ENCODE measurements at places on chromosomes 1 and 21.

DNA sequence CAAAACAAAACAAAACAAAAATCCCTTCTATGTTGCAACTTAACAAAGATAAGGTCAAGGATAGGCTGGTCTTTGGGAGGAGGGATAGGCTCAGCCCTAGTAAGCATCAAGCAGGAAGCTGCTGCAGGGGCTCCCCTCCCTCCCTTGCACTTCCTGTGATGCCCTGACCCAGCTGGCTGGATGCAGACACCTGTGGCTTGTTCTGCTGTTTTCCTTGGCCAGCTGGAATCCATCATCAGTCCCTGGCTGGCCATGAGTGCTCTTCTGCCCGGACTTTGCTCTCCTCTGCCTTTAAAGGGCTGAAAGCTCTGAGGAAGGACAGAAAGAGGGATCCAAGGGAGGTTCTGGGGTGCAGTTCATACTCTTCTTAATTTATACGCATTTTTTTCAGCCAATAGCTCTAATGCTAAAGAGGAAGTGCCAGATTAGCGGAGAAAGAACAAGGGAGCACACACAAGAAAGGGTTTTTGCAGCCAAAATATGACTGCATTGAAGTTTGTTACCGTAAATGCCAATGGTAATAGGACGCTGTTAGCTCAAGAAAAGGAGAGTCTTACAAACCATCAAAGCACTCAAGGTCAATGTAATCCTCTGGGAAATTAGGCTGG, 19.9 kb upstream of the UBE2U start:
- DNase-seq = peak; percentile 42

- no peak for DNase-seq
These were observed 788 bp downstream of the ISG15 start for GRCh38 chr1:1013922-1014648.

GRCh38 chr1:32228771-32229170, 6.6 kb downstream of the EIF3I start:
- DNase-seq = no peak

DNA sequence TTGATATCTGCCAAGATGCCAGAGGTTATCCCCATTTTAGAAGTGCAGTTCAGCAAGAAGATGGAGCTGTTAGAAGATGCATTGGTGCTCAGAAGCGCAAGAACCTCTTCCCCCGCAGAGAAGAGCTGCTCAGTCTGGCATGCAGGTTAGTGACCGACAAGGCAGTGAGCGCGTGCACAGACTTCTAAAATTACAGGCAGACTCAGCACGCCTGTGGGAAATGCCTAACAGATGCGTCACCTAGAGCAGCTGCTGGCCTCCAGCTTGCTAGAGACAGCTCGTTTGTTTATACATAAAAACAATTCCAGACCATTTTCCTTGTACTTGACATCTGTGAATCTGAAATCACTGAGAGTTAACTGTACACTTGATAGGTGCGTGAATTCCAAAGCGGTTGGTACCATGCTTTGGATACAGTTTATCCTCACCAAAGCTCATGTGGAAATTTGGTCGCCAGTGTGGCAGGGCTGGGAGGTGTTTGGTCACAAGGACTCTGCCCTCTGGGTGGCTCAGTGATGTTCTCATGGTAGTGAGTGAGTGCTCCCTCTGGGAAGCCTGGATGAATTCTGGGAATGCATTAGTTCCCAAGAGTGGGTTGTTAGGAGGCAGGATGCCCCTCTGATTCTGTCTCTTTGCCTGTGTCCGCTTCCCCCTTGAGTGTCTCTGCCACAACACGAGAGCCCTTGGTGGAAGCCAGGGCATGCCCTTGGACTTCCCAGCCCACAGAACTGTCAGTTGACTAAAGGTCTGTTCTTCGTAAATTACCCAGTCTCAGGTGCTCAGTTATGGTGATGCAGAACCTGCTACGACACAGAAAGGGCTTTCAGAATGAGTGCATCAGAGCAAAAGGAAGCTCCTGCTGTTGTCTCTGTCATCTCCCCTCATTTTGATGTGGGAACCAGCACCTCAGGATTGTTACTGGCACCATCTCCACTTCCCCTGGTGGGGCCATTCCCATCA, 24.4 kb downstream of the SNAP47 start:
- DNase-seq = no peak

DNA sequence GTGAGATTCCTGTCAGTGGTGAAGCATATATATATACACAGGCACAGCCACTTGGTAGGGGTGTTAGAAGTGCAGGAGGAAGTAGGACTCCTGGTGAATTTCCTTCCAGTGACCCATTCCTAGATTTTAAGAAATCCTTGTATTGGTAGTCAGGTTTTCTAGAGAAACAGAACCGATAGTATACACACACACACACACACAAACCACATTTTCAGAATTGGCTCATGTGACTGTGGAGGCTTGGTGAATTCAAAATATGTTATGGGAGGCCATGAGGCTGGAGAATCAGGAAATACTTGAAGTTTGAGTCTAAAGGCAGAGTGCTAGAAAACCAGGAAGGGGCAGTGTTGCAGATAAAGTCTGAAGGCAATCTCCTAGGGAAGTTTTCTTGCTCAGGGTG, 114.2 kb downstream of the FCRL5 start:
- no peak for DNase-seq

GRCh38 chr1:109846846-109847245, 63.8 kb upstream of the CSF1 start:
- DNase-seq = no peak

DNA sequence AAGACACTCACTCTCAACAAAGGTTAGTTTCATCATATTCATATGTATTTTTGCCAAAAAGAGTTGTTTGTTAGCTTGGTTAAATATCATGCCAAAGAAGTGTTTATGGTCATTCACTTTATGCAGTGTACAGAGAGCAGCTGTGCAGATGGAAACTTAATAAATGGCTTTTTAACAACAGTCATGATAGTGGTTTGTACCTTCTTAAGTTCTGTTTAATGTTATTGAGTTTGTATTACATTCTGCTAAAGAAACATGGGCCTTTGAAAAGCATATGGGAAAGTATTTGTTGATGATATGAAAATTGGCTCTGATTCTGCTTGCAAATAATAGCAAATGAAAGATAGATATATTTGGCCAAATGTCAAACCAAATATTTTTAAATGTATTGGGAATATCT, 607.3 kb downstream of the NCAM2 start:
- DNase-seq = no peak

GRCh38 chr1:195082183-195082582, 1526.1 kb downstream of the KCNT2 start:
- DNase-seq = no peak

DNA sequence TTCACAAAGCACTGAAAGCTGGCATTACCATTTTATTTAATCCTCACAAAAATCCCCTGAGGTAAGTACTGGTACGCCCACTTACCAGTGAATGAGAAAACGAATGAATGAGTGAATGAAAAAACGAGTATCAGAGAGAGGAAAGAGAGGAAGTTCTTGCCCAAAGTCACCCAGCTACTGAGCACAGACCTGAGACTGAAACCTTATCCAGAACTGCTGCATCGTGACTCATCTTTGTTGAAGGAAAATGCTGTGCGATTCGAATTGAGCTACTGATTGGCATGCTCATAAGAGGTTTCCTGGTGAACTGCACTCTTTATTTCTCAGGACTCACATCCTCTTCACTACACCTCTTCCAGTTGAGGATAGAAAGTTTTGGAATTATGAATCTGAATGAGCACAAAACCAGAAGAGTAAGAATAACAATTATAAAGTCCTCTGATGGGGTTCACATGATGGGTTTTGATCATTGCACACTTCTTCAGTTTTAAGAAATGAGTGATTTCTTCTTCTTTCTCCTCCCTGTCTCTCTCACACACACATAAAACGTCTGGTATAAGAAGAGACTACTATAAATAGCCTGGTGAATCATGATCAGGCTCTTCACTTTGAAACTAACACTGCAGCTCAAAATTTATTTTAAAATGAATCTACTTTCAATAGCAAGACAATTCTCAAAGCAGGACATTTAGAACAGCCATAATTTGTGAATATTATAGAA, 32.1 kb downstream of the IL12RB2 start:
- DNase-seq = no peak

GRCh38 chr1:207006914-207007313, 25.6 kb downstream of the C1orf116 start:
- no peak for DNase-seq

Measured in mesendoderm (in vitro differentiated cells).